H4 (cell line): ENCODE measurements at places on chromosomes 11 and 22. TPM values are rescaled to one million over a fixed set of nuclear protein-coding genes. Genes with fewer than 3 reads are reported as not detected.

DNA sequence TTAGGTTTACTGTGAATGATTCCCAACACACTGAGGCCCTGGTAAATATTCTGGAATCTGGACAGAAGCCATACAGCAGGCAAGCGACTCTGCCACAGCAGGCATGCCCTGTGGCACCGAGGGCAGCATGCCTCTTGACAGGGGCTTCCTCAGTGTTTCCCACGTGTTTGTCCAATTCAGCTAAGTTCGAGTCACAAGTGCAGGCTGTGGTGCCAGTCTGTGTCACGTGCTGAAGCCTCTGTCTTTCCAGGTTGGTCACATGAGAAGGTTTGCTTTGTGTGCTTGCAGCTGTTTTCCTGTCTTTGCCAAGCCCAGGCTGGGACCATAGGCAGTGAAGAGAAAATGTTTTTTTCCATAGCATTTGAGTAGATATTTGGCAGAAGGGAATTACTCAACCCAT, 2.4 kb upstream of the PPFIBP2 start:
- peak; percentile 34 for DNase-seq

GRCh38 chr11:66883016-66883965, 26.4 kb downstream of the LRFN4 start:
- peak; percentile 70 for DNase-seq

The POTEH gene
- 0.12 and 1.2 TPM in 2 replicates for total RNA-seq

- no peak for DNase-seq
These were observed 2.4 kb downstream of the C22orf15 start for GRCh38 chr22:23764899-23765881.

DNA sequence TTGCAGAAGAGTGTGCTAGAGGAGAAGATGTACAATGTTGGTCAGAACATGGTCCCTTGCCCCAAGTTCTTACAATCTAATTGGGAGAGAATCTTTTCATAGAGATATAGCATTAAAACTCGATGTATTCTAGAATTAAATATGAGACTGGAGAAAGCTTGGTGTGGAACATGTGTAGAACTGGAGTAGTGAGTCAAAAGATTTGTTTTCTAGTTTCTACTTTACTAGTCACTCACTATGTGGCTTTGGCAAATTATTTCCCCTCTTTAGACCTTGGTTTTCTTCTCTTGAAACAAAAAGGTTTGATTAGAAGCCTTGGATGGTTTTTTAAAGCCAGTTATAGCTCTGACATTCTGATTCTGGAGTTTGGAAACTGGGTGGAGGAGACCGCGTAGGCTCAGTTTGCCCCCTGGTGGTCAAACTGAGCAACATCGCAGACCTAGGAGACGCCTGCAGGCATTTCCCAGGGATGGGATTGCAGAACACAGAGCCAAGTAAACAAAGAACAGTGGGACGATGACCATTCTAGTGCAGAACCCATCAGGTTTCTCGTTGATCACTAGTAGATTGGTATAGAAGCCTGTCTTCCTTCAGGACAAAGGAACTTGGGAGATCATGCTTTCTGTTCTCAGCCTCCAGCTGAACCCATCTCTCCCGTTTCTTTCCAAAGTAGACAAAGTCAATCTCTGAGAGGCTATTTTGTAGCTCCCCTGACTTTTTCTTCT, 8.5 kb upstream of the CHRDL2 start:
- DNase-seq = peak; percentile 63

- DNase-seq = no peak
These were observed 7.3 kb upstream of the SYCE3 start for GRCh38 chr22:50569896-50570535.

DNA sequence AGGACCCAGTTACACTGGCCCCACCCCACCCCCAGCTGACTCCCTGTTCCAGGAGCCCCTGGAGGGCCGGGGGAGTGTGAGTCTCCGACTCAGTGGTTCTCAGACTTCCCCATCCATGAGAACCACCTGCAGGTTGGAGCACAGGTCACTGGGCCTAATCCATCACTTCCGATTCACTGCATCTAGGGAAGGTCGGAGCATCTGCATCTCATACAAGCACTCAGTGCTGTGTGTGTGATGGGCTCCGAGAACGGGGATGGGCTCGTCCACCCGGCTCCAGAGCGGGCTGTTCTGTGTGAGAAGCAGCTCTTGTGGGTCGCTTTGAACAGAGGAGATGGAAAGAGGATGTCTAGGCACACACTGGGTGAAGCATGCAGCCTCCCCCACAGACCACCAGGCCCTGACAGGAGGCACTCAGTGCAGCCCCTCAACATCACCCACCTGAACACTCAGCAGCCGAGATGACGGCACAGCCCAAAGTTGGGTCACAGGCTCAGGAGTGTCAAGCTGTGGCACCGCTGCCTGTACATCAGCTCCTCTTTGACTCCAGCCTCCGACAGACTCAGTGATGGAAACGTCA, 541.4 kb downstream of the BRD1 start:
- no peak for DNase-seq

GRCh38 chr11:112616327-112617097, 344.7 kb upstream of the NCAM1 start:
- no peak for DNase-seq

GRCh38 chr11:129213261-129213660, 21.1 kb upstream of the ARHGAP32 start:
- no peak for DNase-seq

The PANX3 gene
- total RNA-seq = not detected in 2 replicates

DNA sequence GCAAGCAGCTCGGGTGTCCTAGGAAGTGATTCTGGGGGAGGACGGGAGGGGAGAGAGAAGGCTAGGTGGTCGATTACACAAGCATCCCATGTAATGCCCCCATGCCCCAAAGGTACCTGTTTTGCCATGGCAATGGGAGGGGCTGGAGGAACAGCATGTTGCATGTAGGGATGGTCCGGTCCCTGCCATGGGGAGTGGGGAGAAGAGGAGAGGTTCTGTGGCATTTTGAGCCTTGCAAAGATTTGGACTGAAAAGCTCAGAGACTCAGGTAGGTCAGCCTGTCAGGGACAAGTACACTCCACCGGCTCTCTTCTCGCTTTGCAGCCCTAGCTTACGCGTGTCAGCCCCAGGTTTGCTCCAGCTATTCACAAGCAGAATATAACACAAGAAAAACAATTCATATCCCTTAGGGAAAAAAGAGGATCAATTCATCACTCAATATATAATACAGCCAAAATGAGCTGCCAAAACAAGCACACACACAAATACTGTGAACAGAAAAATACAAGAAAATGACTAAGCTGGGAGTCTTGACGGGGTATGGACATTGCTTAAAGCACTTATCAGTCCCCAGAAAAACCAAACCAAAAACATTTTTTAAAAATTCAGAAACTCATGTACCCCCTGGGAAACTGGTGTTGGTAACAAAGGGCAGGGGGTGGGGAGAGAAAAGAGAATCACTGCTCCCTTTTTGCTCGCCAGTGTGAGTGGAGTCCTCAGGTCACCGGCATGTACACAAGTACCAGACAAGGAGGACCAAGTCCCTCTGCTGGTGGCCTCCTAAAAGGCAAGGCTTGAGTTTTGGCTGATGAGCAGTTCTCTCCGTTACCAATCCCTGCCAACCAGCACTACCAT, 21.6 kb downstream of the APOL5 start:
- no peak for DNase-seq

The PNPLA5 gene
- not detected in 2 replicates for total RNA-seq
